Mesothelial cell of epicardium (in vitro differentiated cells): ENCODE measurements at places on chromosomes 4 and X.

DNA sequence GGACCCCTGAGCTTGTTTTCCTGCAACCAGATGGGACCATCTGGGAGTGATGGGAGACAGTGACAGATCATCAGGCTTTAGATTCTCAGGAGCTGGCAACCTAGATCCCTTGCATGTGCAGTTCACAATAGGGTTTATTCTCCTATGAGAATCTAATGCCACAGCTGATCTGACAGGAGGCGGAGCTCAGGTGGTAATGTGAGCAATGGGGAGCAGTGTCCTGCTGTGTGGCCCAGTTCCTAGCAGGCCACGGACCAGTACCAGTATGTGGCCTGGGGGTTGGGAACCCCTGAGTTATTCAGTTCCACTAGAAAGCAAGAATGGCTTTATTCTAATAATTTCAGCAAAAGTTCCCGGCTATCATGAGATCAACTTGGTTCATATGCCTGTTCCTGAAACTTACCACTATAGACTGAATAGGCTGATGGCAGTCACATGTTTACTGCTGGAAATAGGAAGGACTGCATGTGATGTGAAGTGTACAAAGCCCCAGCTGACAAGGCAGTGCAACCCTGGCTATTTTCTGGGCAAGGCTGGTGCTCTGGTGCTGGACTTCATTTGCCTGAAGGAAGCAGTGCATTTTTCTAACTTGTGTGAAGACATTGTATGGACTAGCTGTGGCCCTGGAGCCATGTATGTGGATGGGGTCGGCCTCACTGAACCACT is 107.2 kb downstream of the SPRY1 start:
- DNase-seq: no peak
- no peak overlapping the region for H3K4me3 ChIP-seq
- H3K36me3 ChIP-seq: peaks cover 4% of the 10 kb centered on the region
- H3K27me3 ChIP-seq: no peaks in the 10 kb centered on the region
- H3K27ac ChIP-seq: no peak overlapping the region

DNA sequence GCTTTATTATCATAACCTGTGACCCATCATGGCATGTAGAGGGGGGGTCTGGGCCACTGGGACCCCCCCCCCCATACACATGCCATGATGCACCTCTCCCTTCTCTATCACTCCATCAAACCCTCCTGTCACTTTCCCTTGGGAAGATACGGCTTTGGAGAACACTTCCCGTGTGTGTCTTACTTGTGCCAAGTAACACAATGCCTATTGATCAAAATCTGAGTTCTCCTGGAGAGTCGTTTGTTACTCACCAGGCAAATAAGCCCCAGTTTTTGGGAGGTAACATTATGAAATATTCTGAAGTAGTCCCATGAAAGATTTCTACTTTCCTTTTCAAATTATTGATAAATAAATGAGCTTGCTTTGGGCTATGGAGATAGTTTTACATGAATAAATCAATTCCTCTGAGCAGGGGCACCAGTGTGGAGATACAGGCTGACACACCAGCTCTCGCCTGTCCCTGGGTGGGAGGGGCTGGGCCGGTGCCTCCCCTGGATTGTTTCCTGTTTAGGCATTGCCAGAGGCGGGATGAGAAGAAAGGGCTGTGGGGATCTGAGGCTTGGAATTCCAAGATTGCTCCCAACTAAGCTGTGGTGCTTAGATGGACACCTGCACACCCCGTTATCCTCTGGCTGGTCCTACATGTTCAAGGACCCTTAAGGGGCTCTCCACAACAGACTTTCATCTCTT is 63.2 kb upstream of the WWC2 start:
- H3K27ac ChIP-seq: no peak overlapping the region
- peaks cover 5% of the 10 kb centered on the region for H3K4me1 ChIP-seq
- no peaks in the 10 kb centered on the region for H3K36me3 ChIP-seq
- no peaks in the 10 kb centered on the region for H3K27me3 ChIP-seq

DNA sequence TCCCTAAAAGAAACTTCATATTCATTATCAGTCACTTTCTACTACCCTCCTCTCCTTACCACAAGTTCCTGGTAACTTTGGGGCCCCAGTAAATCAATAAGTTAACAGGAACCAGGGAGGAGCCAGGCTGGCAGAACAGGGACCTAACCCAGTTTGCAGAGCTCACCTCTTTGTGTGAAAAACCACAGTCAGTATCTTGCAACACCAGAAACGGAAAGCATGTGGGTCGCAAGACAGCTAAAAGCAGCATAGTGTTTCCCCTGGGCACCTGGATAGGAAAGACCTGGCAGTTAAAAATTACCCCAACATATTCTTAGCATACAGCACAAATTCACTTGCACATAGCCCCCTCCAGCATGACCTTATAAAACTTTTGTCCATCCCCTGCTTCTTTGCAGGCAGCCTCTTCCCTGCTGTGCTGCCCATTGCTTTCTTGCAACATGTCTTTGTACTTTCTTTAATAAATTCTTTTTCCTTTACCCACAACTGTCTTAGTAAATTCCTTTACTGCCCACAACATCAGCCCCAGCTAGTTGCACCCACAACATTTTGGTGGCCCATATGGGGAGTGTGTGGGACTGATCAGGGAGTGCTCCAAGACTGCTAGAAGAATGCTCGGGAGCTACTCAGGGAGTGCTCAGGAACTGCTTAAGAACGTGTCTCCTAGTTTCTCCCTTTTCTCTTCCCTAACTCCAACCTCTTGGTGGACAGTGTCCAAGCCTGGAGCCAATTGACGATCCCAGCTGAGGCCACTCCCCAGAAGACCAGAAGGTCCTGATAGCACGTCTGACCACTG is 83.4 kb downstream of the MSN start:
- H3K36me3 ChIP-seq: peaks cover 3% of the 10 kb centered on the region
- no peak overlapping the region for H3K4me3 ChIP-seq
- no peak overlapping the region for H3K27ac ChIP-seq
- no peaks in the 10 kb centered on the region for H3K27me3 ChIP-seq
- DNase-seq: no peak

DNA sequence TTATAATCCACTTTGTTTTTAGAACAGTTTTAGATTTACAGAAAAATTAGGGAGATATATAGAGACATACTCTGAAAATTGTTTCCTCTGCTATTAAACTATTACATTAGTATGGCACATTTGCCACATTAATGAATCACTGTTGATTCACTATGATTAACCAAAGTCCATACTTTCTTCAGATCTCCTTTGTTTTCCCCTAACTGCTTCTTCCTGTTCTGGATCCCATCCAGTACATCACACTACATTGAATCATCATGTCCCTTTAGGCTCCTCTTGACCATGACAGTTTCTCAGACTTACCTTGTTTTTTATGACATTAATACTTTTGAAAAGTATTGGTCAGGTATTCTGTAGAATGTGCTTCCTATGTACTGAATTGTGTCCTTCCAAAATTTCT is 109.2 kb upstream of the EDNRA start:
- DNase-seq: no peak
- no peak overlapping the region for H3K4me3 ChIP-seq
- peaks cover 39% of the 10 kb centered on the region for H3K36me3 ChIP-seq
- no peak overlapping the region for H3K27ac ChIP-seq

GRCh38 chr4:7854216-7854615 is 85.4 kb downstream of the AFAP1 start:
- no peak for DNase-seq
- H3K36me3 ChIP-seq: peaks cover 38% of the 10 kb centered on the region
- H3K4me3 ChIP-seq: no peak overlapping the region

DNA sequence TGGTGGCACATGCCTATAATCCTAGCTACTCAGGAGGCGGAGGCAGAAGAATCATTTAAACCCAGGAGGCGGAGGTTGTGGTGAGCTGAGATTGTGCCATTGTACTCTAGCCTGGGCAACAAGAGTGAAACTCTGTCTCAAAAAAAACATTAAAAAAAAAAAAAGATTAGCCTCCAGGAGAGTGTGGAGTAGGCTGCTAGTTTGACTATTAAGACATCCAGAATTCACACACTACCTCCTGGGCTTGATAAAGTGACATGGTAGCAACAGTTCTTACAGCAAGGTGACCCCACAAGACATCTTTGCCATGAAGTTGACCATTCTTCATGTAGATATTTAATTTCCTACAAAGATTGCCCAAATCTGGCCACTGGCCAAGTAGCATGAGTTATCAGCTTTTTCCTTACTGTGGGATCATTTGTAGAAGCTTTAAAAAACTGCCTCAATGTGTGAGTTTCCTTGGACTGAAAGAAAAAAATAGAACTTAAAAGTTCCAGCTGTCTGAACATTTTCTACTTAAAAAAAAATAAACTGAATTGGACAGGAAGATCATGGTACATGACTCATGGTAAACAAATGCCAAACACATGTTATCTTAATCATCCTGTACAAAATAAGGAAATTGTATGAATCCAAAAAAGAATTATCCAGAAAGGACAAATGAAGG is 35.3 kb upstream of the SPRY1 start:
- no peaks in the 10 kb centered on the region for H3K27me3 ChIP-seq
- H3K36me3 ChIP-seq: no peaks in the 10 kb centered on the region
- DNase-seq: no peak
- peaks cover 21% of the 10 kb centered on the region for H3K4me1 ChIP-seq
- no peak overlapping the region for H3K27ac ChIP-seq
- no peak overlapping the region for H3K4me3 ChIP-seq

GRCh38 chrX:153634236-153634635 is 12.8 kb upstream of the DUSP9 start:
- no peak overlapping the region for H3K4me3 ChIP-seq
- peaks cover 14% of the 10 kb centered on the region for H3K4me1 ChIP-seq
- DNase-seq: no peak
- H3K27ac ChIP-seq: no peak overlapping the region
- peaks cover 9% of the 10 kb centered on the region for H3K27me3 ChIP-seq

DNA sequence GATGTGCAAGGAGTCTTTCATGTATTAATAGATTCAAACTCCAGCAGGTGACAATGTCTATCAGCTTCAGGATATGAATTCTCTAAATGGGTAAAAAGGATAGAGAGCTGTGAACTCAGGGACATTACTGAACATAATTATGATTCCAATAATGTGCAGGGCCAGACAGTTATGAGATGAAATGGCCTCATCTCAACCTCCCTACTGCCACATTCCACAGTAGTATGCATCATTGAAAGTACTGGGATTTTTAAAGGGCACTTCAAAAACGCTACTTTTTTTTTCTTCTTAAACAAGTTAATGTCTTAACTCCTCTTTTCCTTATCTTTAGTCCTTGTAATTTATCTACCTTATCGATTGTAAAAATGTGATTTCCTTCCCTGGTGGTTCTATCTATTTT is 202.0 kb downstream of the APBB2 start:
- H3K4me3 ChIP-seq: no peak overlapping the region
- peak overlapping the region; percentile 75 for H3K27ac ChIP-seq
- H3K4me1 ChIP-seq: peaks cover 35% of the 10 kb centered on the region
- H3K36me3 ChIP-seq: peaks cover 4% of the 10 kb centered on the region

GRCh38 chrX:133723930-133724329 is 261.5 kb downstream of the GPC3 start:
- no peak overlapping the region for H3K27ac ChIP-seq
- H3K4me1 ChIP-seq: peaks cover 23% of the 10 kb centered on the region
- H3K36me3 ChIP-seq: peaks cover 15% of the 10 kb centered on the region
- H3K27me3 ChIP-seq: no peaks in the 10 kb centered on the region

- H3K27me3 ChIP-seq: no peaks in the 10 kb centered on the region
- H3K27ac ChIP-seq: no peak overlapping the region
- no peak overlapping the region for H3K4me3 ChIP-seq
- H3K36me3 ChIP-seq: no peaks in the 10 kb centered on the region
- DNase-seq: no peak
Observed at GRCh38 chrX:118468122-118468521, 27.5 kb upstream of the DOCK11 start.

DNA sequence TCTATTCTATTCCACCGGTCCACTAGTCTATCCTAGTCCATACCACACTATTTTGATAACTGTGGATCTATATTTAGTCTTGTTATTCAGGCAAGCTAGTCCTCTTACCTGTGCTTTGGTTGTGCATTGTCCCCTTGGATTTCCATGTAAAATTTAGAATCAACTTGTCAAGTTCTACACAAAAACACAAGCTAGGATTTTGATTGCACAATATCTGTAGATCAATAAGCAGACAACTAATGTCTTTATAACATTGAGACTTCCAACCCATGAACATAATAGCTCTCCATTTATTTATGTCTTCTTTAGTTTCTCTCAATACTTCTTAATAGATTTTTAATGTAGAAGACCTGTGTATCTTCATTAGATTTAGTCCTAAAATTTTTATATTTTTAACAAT is 10.2 kb upstream of the BBS12 start:
- DNase-seq: no peak
- peaks cover 1% of the 10 kb centered on the region for H3K27me3 ChIP-seq
- no peaks in the 10 kb centered on the region for H3K4me1 ChIP-seq
- no peak overlapping the region for H3K27ac ChIP-seq
- H3K36me3 ChIP-seq: no peaks in the 10 kb centered on the region

DNA sequence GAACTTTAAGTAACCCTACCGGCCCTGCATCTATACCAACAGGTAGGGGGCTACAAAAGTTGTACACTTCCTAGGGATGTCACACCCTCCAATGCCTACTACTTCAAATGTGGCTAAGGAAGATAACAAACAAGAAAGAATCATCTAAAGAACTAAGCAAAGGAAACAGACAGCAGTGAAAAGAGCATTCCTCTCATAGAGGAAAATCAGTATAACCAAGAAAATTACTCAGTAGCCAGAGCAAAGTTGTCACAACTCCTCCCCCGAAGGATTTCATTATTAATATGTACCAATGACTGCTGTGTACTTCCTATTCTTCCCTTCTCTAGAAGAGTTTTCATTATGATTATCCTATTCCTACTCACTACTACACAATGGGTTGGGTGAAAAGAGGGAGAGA is 12.6 kb downstream of the ANKRD17 start:
- no peak overlapping the region for H3K4me3 ChIP-seq
- no peak overlapping the region for H3K27ac ChIP-seq
- DNase-seq: no peak
- peaks cover 16% of the 10 kb centered on the region for H3K36me3 ChIP-seq
- H3K4me1 ChIP-seq: peaks cover 9% of the 10 kb centered on the region

GRCh38 chr4:114783215-114783595 is 184.6 kb downstream of the UGT8 start:
- peak overlapping the region; percentile 9 for H3K27ac ChIP-seq
- DNase-seq: no peak
- peaks cover 1% of the 10 kb centered on the region for H3K27me3 ChIP-seq
- peaks cover 19% of the 10 kb centered on the region for H3K4me1 ChIP-seq
- no peaks in the 10 kb centered on the region for H3K36me3 ChIP-seq
